Activated CD4-positive, alpha-beta T cell treated with anti-CD3 and anti-CD28 coated beads for 24 hours (primary cell): ENCODE measurements at places on chromosomes 16 and 17.
A peak's percentile ranks its signal among the peaks of the same experiment; 100 is the strongest.

- no peak for DNase-seq
Measured at GRCh38 chr17:15917438-15918027, 27.4 kb upstream of the ADORA2B start.

GRCh38 chr16:55282441-55282840, 41.6 kb upstream of the IRX6 start:
- no peak for DNase-seq

GRCh38 chr17:40373324-40373723, 8.8 kb upstream of the GJD3 start:
- DNase-seq: no peak

DNA sequence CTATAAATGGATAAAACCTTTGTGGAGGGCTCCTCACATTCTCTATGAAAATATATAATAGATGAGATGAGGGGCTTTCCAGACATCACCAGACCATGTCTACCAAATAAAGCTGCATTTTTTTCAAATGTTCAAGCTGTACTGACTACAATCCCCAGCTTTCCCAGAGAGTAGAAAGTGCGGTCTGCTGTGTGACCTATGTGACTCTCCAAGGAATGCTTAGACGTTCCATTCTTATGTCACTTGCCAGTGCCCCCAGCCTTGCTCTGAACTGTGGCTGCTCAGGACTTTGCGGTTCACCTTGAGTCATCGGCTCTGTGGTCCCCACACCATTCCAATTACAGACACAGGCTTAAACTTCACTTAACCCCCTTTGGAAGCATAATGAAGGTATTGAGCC, 47.8 kb upstream of the SCNN1B start:
- no peak for DNase-seq

DNA sequence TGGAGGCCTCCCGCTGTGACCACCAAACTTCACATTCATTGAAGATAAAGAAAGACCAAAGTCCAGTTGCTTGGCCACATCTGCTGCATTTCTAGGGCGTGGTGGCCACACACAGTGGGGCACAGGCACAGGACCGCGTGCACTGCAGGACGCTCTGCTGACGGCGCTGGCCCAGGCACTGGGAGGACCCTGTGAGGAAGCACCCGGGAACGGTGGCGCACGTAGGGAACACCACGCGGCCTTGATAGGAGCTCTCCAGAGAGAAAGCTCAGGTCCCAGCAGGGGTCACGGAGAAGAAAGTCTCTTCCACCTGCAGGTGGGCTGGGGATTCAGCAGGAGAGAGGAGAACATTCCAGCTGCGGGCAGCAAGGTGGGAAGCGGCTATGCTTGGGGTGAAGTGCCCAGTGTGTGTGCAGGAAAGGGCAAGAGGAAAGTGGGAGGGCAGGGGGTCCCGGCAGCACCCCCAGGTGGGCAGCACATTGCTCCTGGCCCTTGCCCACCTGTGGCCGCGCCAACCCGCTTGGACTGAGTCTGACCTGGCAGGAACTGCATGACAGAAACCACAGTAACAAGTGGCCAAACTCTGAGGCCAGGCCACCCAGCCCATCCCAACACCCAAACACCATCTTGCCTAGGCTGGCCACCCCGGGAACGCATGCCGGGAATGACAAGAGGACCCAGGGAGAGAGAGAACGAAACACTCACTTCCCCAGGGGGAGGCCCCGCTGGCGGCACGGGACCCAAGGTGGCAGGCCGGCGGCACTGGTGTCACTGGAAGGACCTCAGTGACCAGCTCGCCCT, 32.8 kb downstream of the TBC1D16 start:
- no peak for DNase-seq

GRCh38 chr17:81189670-81190530, 23.9 kb upstream of the AATK start:
- DNase-seq: no peak

DNA sequence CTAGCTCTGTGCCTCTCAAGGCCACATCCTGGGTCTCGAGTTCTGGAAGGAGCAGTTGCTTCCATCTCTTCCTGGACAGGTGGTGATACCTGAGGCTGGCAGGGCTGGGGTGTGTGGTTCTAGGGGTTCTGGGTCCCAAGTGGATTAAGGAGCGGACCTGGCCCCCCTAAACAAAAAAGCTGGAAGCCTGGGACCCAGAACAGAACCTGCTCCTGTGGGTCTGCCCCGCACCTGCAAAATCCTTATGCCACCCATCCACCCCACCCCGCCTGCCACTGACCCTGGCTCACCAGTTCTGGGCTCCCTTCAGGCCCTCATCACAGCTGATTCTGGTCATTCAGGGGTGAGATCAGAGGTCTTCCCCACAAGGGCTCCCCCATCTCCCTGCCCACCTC, 44.8 kb downstream of the ADCY7 start:
- no peak for DNase-seq

DNA sequence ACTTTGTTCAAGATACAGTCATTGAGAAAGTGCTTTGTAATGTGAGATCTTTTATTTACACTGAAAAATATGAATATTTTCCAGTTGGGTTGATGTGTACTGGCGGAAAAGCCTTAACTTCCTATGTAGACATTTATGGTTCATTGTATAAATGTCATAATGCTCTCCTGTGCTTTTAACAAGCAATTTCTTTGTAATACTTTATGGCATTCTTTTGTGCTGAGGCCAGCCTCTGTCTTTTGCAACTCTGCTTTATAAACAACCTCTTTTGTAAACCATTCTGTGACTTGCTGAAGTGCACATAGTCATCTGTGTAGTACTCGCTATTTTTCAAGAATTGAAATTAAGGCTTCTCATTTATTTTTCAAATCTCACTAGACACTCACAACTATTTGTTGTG, 291.2 kb downstream of the CDH11 start:
- DNase-seq: no peak

DNA sequence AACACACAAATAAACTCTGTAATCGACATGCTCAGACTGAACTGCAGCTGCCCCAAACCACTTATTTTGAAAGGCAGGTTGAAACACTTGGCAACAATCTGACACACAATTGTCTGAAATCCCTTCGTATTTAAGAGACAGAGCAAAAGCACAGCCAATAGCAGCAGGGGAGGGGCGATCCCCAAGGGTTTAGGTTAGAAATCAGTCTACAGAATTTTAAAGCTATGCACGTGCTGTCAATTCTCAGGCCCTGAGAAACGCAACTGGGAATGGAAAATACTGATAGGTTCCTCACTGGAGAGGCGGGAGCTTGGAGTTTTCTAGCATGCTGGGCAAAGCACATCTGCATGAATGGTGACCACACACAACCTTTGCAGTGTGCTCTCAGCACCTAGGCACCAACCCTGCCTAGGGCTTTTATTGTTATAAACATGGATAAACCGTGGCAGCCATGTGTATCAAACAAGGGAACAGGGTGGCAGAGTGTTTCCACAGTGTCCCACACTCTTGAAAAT, 168.0 kb downstream of the AATF start:
- no peak for DNase-seq

- no peak for DNase-seq
Measured at GRCh38 chr17:37158290-37158689, 209.5 kb downstream of the AATF start.

DNA sequence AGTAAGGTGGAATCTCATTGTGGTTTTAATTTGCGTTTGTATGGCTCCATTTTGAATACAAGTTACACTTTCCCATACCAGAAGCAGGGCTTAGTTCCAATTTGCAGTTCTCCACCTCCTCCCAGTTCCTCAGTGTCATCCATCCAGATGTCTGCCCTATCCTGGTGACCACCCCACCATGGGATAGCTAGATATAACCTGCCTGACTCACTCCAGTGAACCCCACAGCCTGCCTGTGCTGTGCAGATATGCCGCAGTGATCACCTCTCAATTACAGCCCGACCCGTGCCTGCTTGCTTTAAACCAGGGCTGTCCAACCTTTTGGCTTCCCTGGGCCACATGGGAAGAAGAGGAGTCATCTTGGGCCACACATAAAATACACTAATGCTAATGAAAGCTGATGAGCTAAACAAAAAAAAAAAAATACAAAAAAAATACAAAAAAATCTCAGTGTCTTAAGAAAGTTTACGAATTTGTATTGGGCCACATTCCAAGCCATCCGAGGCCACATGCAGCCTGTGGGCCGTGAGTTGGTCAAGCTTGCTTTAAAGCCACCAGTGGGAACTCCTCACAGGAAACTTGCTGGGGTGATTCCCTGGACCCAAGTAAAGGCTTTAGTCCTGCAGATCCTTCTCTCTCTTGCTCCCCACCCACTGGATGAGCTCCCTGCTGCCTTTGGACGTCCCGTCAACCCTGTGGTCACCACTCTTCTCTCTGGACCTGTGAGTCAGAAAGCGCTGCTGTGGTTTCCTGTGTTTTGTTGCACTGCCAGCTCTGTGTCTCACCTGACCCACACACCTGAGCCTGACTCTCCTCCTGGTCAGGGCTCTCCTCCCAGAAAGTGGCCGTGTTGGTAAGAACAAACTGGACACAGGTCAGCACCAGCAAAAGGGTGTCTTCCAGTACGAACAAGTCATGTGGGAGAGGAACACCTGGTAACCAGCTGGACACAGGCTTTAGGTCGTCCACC, 83.0 kb downstream of the EMP2 start:
- no peak for DNase-seq

DNA sequence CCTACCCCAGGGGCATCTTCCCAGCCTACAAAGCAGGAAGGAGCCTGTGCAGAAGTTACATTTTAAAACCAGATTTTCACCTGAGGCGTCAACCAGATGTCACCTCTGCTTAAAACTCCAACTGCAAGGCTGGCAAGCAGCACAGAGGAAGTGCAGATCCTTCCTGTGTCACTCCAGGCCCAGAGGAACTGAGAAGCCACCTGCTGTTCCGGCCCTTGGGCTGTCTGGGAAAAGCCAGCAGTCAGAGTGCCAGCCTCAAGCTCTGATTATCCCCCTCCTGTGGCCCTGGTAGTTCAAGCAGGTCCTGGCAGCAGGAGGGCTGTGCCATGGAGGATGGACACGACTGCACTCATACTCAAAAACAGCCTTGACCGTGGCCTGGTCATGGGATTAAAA, 10.2 kb downstream of the POLR2C start:
- no peak for DNase-seq

GRCh38 chr17:32936894-32937500, 9.0 kb downstream of the TMEM98 start:
- DNase-seq: peak; percentile 54

- DNase-seq: no peak
Measured at GRCh38 chr16:66751053-66751302, 431 bp downstream of the DYNC1LI2 start.

DNA sequence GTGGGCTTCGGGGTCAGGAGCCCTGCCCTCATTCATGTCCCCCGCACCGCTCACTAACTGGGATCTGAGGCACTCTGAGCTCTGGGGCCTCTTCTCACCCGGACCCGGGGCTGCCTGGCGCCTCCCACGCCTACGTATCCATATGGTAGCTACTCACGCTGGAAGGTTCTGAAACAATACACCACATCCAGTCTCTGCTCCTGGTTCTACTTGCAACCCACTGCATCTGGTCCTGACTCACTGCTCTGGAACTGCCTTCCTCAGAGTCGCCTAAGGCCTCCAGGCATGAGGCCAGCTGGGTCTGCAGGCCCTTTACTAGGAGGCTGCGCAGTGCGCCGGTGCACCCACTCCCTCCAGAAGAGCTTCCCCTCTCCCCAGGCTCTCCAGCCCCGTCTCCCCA, 18.1 kb downstream of the USP36 start:
- DNase-seq: no peak

DNA sequence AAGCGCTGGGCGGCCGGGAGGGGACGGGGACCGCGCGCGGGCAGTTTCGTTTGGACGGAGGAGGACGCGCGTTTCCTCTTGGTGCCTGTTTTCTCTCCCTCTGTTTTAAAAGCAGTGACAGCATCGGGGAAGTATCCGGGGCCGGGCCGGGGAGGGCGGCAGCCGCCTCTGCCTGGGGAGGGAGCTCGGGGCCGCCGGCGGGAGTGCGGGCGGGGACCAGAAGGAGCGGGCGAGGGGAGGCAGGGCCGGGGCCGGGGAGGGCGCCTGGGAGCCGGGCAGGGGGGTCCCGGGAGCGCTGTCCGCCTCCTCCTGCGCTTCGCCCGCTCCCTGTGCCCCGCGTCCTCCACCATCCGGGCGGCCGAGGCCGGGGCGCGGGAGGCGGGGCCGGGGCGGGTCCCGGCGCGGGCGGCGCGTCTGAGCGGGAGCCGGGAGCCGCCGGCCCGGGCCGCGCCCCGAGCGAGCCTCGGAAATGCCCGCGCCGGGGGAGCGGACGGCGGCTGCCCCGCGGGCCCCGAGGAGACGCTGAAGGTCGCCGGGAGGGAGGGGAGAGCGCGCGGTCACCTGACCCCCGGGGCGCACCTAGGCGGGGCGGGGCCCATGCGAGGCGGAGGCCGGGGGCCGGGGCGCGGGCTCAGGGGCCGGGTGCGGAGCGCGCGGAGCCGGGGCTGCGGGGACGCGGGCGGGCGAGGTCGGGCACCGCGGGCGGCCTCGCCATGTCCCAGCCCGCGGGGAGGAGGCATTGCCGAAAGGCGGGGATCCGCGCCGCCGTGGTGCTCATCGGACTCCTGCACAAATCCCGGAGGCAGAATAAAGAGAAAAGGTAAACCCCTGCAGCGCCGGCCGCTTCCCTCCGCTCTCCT, 57.3 kb downstream of the RAP1GAP2 start:
- DNase-seq: no peak

- DNase-seq: no peak
Measured at GRCh38 chr16:50244504-50245416, 21.6 kb upstream of the ADCY7 start.

GRCh38 chr16:89575247-89576152, at the start of gene CPNE7:
Gene CPNE7 (plus strand): TSS chr16:89575758. CDS start chr16:89575898, 140 bp downstream.
- no peak for DNase-seq

- no peak for DNase-seq
Measured at GRCh38 chr16:61820398-61820797, 215.8 kb downstream of the CDH8 start.

DNA sequence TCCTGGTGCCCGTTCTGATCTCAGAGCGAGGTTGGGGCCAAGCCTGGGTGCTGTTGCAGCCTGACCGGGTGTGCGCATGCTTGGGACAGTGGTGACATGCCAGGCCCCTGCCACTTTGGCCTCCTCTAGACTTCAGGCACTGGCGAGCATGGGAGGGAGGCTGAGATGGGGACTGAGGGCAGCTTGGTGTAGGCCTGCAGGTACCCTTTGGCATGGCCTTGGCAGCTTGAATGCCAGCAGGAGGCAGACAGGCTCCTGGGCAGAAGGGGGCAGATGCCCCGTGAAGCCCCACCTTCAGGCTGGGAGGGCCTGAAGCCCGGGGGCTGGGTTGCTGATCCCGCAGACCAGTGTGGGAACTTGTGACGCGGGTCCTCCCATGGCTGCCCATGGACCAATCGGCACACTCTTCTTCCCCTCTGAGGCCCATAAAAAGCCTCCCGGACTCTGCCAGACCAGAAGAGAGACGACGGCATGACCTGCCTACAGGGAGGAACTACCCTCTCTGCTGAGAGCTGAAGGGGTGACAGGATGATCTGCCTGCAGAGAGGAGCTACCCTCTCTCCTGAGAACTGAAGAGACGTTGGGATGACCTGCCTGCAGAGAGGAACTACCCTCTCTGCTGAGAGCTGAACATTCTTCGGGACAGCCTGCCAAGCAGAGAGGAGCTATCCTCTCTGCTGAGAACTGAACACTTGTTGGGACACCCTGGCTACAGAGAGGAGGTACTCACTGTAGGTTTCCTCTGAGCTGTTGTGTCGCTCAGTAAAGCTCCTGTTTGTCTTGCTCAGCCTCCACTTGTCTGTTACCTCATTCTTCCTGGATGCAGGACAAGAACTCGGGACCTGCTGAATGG, 17.5 kb downstream of the RHOT1 start:
- DNase-seq: no peak

- DNase-seq: no peak
Measured at GRCh38 chr17:69086641-69087040, 25.9 kb upstream of the ABCA9 start.
